ENCODE measurements at places on chromosomes 1 and 21.

DNA sequence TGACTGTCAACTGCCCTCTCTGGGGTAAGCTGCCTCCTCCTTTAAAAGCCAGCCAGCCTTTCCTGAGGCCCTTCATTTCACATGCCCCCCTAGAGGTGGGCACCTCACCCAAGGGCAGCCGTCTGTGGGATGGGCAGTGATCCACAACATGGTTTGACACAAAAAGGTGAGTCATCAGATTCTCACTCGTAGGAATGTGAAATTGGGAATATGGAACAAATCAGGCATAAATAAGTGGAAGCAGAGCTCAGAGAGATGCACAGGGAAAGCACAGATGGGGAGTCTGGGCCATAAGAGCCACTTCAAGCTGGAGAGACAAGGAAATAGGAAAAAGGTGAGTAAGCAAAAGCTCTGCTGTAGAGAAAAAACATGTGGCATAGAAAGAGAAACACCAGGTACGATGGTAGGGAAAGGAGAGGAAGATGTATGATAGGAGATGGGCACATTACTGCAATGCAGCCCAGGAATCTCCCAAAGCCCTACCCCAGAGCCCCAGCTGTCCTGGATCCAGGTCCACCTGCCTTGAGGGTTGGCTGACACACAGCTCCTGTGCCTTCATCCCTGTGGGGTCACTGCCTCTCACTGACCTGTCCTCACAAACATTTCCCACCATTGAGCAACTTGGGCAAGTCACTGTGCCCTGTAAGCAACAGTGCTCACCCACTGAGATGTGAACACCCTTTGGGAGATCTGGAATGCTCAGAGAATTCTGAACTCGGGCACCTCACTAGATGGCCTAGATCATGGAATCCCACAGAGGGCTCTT is 86.6 kb downstream of the ASTN1 start:
- DNase-seq, result no peak

DNA sequence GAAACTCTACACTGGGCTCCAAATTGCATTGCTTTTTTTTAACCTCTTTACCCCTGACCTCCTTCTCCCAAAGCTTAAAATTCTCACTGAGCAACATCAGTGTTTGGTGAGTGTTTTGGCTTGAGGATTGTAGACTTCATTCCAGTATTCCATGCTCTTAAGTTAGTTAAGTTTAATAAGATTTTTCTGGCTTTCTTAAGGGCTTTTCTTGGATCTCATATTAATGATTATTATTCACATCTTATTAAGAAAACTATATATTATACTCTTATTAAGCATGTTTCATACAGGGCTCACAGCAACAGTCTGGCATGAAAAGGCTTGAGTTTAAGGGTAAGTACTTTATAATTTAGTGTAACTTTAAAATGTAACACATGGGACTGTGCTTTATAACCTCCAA is 141.8 kb downstream of the DISP1 start:
- DNase-seq, result no peak

DNA sequence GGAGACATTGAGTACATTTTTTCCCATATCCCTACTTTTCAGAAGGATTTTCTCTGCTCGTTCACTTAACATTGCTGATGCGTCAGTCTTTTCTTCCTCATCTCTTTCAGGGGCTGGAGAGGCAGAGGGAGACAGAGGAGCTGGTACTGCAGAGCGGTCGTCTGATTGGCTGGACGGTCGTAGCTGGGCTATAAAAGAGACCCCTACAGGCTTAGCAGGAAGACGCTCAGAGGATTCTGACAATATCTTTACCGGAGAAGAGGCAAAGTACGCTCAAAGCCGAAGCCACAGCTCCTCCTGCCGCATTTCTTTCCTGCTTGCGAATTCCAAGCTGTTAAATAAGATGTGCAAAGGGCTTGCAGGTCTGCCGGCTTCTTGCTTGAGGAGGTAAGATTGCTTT is at the start of gene RGS4:
Gene RGS4, plus strand, starts transcription at position 220 of the 400 bp plus-strand sequence. Its CDS starts 124 bp downstream, at position 344.
- DNase-seq, result no peak

DNA sequence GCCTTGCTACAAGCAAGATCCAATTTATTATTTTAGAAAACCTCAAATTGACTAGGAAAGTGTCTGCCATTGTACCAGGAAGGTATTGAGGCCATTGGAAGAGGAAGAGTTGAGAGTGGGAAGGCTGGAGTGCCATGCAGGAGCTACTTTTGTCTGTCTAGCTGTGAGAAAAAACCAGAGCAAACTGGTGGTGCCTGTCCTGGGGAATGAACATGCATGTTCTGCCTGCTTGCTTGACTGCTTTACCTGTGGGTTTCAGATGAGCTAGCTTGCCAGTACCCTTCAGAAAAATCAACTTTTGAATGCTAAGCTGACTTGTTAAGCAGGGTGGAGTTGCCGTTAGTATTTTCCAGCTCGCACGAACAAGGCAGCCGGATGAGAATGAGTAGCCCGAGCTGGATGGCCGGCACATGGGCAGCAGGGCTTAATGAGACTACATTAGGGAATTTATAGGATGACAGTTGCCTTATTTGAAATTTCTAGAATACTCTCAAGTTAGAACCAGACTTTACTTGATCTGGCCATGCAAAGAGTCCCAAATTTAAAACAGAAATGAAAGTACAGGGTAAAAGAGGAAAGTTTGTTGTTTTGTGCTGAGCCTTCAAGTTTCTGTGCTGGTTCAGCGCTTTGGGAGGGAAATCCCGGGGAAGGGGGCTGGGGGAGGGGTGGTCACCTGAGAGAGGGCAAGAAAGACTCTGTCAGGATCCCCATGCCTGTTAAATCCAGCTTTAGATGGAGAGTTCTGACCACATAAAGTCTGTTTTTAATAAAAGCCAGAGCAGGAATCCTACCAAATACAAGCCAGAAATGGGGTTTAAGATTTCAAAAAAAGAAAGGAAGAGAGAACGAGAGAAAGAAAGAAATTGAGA is 29.6 kb upstream of the C1orf105 start:
- DNase-seq, result no peak

DNA sequence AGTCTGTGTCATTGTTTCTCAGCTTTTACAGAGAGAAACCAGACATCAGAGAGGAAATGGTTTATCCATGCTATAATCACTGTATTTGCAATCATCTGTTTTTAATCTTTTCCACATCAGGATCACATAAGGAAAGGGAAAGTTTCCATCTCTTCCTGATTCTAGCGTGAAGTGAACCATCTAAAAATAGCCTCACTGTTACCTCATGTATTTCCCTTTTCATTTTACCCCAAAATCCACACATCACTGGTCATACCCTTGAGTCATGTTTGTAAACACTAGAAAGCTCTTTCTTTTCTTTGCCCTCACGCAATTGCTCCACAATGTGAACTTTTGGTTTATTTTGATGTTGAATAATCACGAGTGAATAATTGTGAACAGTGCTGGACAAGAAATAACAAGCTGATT is 146.0 kb downstream of the PLA2G4A start:
- DNase-seq, result no peak

DNA sequence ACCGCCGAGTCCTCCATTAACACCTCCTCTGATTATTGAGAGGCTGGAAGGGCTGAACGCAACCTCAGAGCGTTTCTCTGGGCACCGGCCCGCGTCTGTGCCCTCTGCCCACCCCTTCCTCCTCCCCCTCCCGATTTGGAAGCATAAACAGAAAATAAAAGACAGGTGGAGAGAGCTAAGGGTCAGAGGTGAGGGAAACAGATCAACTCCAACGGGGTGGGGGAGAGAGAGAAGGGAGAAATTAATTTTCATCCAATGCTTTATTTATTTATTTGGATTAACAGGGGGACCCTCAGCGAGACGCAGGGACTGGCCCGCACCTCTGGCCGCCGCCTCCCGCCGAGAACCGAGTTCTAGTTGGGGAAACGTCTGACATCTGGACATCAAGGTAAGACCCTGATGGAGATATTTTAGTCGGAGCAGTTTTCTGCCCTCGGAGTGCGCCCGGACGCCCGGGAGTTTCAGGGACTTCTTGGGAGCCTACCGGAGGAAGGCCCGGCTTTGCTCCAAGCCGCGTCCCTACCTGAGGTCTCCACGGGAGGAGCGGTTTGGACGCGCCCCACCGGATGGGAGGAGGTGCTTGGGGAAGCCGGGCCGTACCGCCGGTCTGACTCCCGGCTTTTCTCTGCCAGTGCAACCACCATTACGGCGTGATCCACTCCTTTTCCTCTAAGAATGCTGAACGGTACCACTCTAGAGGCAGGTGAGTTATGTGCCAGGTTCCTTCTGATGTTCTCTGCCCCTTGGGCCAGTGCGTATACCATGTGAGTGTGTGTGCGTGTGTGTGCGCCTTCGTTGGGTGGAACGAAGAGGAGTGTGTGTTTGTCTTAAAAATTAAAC is 5.1 kb upstream of the LHX9 start:
- DNase-seq, result no peak

DNA sequence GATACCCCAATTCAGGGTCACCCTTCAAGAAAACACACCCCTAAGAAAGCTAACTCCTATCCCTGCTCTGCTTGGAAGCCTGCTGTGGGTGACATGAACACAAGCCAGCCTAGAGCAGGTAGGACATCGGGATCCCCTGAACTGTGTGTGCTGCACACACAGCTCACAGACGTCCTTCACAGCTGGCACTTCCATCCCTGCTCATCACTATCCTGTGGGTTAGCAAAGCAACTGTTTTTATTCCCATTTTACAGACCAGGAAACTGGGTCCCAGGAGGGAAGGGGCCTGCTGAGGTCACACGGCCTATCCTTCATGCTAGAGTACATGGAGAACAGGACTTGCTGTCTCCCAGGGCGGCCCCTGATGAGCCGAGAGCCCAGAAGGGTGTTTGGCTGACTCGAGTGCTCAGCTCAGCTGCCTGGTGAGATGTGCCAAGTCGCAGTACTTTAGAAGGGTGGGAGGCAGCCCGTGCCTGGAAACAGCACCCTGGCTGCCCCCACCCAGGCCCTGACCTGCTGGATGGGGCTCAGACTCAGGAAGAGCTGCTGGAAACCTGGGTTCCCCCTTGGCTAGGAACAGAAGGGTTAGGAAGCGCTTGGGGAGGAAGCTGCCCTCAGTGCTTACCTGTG is 28.3 kb upstream of the BTG2 start:
- no peak for DNase-seq

GRCh38 chr1:2554621-2555387 is 1.4 kb upstream of the TNFRSF14 start:
- peak; percentile 16 for DNase-seq

- no peak for DNase-seq
These were observed 1.6 kb downstream of the SLC30A1 start for GRCh38 chr1:211577277-211577818.

DNA sequence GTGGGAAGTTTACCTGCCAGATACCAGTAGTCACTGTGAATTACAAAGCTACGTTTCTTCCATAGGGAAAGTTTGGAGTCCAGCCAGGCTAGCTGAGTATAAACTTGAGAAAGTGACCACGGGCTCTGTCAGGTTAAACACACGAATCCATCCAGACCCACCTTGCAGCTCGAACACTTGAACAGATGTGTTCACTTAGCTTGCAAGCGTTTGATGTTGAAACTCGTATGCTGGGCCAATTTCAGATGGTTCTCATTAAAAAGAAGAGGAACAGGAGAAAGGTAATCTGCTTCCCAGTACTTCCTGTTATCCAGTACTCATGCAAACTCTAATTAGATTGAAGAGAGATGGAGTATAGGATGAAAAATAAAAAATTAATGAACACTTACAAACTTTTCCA is 636.4 kb downstream of the SMYD3 start:
- DNase-seq, result no peak

- DNase-seq, result no peak
These were observed 204.7 kb downstream of the ST6GALNAC3 start for GRCh38 chr1:76279101-76279748.

DNA sequence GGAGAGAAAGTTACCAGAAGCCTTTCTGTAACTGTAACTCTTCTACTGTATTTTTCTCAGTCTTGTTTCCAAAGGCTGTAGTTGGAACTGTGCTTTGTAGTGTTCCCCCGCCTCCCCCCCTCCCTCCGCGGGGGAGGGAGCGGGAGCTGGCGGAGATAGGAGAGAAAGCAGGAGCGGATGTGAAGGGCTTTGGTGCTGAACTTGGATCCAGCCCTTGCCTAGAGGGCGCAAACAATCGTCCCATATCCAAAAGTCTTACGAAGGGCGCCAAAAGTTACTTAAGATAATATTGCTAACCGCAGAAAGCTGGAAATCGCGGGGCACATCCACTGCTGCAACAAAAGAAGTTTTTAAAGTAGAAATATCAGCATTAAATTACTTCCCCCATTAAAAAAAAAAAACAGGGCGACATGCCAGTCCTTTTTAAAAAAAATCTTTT is 2.4 kb upstream of the NFIA start:
- no peak for DNase-seq

- DNase-seq, result no peak
These were observed 104.8 kb downstream of the RGL1 start for GRCh38 chr1:183909672-183910071.

GRCh38 chr1:6465461-6466005 is 440 bp downstream of the TNFRSF25 start:
- DNase-seq, result no peak

GRCh38 chr1:32496127-32496526 is 31.3 kb downstream of the ZBTB8B start:
- DNase-seq, result no peak

- no peak for DNase-seq
These were observed 178.7 kb downstream of the GABPA start for GRCh38 chr21:25913479-25913878.

GRCh38 chr1:156260896-156261295 is 13.0 kb upstream of the PAQR6 start:
- DNase-seq, result no peak

GRCh38 chr1:117662667-117663066 is 56.8 kb downstream of the TENT5C start:
- DNase-seq, result no peak

- DNase-seq, result peak; percentile 37
These were observed 210.3 kb downstream of the SLC35F3 start for GRCh38 chr1:234114648-234115307.

DNA sequence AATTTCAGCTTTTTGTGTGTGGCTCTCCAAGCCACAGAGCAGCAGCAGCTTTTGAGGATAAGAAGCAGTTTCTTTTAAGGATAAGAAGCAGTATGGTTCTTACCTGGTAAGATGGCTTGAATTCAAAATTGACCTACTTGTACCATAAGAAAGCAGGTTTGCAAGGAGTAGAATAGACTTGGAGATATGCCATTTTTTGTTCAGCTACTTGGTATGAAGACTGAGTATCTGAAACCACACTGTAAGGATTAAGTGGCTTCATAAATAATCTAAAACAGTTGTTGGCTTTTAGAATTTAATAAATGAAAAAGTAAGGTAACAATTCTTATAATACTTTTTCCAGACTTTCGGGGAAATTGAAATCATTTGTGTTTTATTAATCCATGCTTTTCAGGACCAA is 74.2 kb downstream of the ATF6 start:
- DNase-seq, result no peak

DNA sequence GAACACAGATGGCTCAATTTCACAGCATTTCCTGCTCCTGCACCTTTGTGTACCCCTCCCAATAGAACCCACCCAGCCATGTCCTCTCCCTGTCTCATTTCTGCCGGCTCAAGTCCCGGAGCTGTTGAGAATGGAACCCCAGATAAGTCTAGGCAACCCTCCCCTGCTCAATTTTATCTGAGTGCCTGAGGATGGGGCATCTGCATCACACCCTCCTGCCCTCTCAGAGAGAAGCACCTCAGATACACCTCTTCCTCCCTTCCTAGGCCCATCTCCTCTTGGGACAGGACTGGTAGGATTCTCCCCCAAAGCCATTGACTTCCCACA is 1.1 kb downstream of the KIF21B start:
- DNase-seq, result no peak

Measured in AML-193 (cell line).